LoVo (cell line): ENCODE measurements at places on chromosomes 7 and 10.

DNA sequence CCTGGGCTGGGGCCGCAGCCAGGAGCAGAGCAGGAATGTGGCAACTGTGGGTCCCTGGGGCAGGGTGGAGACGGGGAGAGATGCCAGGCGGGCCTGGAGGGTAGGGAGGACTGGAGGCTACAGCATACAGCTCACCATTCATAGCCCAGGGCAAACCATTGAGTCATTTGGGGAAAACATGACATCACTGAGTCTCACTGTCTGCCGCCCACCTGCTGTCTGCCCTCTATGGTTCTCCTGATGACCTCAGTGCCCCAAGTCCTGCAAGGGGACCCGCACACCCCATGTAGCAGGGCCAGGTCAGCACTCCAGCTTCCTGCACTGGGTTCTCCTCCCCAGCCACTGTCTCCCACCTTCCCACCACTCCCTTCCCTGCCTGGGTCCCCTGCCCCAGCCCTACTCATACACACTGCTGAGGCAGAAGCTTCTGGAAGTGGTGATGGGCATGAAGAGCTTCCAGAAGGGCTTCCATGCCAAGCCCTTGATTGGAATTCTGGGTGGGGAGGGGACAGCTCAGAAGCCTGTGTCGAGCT is 10.4 kb downstream of the CHST3 start:
- DNase-seq, result peak; percentile 56

- peak; percentile 31 for DNase-seq
Measured at GRCh38 chr7:112452102-112452888, 2.0 kb downstream of the IFRD1 start.

DNA sequence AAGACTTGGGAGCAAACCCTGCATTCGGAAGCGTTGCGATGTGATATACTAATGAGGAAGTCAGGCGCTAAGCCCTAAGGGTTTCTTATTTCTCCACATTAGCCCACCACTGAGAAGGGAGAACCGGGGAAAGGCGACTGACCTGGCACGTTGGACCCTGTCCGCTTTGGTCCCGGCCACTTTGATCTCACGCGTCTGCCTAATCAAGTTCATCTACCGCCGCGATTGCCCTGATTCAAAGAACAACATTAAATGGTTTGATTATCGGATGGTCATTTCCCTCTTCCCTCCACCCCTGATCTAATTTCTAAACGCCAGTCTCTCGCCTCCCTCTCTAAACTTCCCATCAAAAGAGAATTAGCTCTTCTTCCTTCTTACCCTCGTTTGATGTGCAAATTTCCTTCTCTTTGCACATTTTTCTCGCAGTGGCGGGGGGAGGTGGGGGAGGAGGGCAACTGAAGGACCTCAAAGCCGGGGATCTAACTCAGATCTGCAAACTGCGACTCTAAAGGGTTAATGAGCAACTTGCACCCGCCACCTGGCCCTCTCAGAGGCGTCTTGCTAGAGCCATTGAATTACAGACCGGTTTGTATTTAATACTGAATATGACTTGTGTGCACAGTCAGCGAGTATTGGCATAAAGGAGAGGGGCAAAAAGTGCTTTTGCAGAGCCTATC is 687 bp upstream of the DKK1 start:
- peak; percentile 37 for DNase-seq

GRCh38 chr7:125409921-125410320 is 480.3 kb upstream of the POT1 start:
- DNase-seq, result no peak

GRCh38 chr7:105452085-105452484 is 63.4 kb upstream of the SRPK2 start:
- no peak for DNase-seq

- no peak for DNase-seq
Measured at GRCh38 chr10:133237588-133238465, at the start of gene VENTX. TSS of gene VENTX (plus strand) at chr10:133237855. CDS start at chr10:133237915, 60 bp downstream.

- no peak for DNase-seq
Measured at GRCh38 chr7:113199136-113199535, 80.8 kb upstream of the SMIM30 start.

DNA sequence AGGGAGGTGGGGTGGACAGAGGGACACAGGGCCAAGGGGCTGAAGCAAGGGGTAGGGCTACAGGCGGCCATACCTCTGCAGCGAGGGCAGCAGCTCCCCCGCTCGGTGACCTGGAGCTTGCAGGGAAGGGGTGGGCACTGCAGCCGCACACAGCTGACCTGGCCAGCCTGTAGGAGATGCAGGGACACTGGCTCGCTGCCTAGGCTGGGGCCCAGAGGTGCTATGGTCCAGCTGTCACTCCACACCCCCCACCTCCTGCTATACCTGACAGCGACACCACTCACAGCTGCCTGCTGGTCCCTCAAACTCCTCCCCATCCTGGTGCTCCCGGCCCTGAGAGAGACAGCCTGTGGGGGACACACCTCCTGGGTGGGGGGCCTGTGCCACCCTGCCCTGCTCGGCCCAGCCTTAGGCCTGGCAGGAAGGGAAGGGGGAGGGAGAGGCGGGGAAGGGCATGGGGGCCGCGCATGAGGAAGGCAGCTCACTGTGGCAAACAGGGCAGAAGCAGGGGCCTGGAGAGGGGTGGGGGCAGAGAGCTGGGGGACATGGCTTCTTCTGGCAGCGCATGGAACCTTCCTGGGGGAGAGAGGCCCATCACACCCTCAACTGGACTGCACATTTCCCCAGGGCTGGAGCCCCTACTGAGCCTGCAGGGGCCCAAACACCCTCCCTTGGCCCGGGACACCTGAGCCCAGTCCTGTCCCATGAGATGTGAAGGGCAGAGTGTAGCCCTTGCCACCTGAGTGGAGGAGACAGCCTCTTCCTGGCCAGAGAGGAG is 23.9 kb downstream of the ATP6V1F start:
- DNase-seq, result no peak

DNA sequence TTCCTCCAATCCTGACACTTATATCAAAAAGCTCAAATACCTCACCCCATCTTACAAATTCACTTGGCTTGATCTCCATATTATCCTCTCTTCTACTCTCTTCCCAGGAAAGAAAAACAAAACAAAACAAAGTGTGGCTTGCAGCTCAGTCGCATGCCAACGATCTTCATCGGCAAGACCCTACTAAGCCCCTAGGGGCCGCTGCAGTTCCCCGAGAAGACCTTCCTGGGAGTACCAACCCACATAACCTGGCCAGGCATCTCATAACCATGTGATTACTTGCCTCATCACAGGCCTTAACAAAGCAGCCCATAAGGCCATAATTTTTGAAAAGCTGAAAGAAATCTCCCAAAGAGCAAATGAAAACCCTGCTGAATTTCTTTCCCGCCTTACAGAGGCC is 103.7 kb downstream of the ZNF92 start:
- DNase-seq, result peak; percentile 24

GRCh38 chr7:69430384-69431021 is 167.8 kb upstream of the AUTS2 start:
- DNase-seq, result no peak

- peak; percentile 76 for DNase-seq
Measured at GRCh38 chr7:155796381-155797261, 15.6 kb downstream of the SHH start.

- no peak for DNase-seq
Measured at GRCh38 chr7:144997512-144997911, 161.7 kb upstream of the TPK1 start.

DNA sequence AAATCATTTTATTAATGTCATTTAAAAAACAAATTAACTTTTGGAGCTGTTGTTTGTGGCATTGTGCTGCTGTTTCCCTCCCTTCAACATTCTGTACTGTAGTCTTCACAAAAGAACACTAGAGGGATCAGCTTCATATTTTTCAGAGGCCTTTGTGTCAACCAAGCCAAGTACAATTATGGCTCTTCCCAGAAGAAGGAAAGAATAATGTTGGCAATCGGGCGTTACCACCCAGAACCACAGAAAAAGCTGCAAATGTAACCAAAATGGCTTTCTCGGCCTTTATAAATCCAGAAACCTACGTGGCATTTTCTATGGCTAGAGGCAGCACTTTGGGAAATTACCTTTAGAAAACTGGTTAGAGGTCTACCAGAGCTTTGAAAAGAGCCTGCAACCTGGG is 98.8 kb upstream of the COL1A2 start:
- no peak for DNase-seq

DNA sequence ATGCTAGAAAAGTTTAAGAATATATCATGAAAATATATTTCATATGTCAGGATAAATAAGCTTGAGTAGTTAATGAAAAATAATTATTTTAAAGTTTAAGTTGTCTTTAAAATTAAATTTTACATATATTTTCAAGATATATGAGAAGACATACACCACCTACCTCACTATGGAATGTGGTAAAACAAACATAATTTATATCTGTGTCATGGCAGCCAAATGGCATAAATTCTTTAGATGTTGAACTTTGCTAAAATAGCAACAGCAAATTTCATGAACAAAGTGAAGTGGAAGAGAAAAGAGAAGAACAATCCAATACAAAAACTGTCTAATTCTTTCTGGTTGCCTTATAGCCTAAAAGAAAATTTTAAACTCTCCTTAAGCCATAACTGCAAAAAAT is 39.6 kb upstream of the SLC16A12 start:
- DNase-seq, result no peak

- DNase-seq, result no peak
Measured at GRCh38 chr10:73920089-73920488, 9.2 kb downstream of the PLAU start.

DNA sequence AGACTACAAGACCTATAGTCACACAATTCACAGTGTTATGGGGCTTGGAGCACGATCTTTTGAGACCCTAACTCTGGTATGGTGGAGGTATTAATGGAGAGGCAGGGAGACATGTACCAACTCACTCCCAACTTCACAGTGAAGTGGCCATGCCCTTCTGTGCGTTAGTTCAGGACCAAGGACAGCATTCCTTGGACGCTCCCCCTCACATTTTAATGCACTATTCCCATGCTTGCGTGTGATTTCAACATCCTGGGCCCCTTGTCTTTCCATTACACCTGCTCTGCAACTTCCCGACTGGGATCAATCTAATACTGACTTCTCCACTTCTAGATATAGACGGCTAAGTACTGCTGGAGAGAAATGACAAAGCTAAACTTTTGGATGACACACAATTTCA is 72.7 kb downstream of the PLCE1 start:
- DNase-seq, result peak; percentile 32

DNA sequence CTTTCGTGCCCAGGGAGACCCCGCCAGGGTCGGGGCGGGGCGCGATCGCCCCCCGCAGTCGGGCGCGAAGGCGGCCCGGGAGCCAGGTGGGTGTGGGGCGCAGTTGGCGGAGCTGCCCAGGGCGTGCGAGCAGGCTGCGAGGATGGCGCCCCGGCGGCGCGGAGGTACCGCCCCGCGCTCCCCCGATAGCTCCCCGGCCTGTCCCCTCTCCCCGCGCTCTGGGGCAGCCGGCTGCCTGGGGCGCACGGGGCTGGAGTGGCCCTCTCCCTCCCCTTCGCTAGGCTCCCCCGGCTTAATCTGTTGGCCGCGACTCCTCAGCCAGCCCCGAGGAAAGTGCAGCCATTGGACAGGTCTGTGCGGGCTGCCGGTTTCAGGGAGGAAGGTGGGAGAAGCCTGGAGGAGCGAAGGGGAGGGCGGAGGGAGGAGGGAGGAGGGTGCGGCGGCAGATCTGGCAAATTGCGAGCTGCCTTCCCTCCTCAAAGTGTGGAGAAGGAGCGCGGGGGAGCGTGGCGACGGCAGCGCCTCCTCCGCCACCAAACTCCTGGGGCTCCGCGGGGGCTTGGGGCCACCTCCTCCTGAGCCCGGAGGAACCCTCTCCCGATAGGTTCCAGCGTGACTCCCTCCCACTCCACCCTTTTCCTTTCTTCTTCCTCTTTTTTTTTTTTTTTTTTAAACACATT is 361 bp upstream of the PLXDC2 start:
- DNase-seq, result no peak

DNA sequence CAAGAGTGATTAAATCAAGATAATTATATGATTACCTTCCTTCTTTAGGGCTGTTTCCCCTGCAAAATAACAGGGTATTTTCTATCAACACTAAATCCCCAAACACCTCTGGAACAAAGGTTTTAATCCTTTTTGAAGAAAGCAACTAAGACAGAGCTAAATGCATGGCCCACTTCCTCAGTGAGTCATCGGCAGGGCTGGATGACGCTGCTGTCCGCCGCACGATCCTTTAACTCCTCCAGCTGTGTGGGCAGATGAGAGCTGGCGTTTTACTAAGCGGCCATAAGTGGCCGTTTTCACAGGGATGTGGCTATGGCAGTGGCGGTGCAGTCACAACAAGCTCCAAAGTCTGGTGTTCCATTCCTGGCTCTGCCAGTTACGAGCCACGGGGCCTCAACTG is 76.0 kb upstream of the C1QL3 start:
- no peak for DNase-seq

DNA sequence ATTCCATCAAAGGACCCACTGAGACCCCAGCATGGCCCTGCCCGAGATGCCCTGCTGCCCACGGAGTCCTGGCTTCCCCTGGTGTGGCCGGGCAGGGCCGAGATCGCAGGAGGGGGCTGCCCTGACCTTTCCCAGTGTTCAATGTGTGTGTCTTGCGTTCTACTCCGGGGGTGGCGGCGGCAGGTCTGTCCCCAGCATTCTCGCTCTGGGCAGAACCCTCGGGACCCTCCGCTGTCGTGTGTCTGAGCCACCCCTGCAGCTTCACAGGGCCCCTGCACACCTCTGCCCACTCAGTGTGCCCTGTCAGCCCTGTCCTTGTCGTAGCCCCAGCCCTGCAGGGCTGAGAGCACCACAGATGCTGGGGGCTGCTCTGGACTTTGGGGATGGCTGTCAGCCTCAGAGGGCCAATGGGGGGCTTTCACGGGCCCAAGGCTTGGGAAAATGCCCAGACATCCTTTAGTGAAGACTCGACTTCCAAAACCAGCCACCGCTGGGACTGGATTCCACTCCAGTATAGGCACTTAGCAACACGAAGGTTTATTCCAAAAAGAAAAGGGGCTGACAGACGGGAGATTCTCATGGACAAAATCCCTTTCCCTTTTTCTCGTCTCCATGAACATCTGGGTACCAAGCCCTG is 30.0 kb upstream of the KNDC1 start:
- no peak for DNase-seq
